Epithelial cell of alveolus of lung (primary cell): ENCODE measurements at places on chromosomes 5 and 9. TPM values are rescaled to one million over a fixed set of nuclear protein-coding genes. Genes with fewer than 3 reads are reported as not detected.

The IL9 gene
- not detected in 2 replicates for total RNA-seq

The HAVCR1 gene
- not detected in 2 replicates for total RNA-seq

The SHISAL2B gene
- total RNA-seq = 4.3 TPM in 1 of 2 replicates, not detected in the other

The FIBCD1 gene
- total RNA-seq = 4.7 and 30.7 TPM in 2 replicates

The CD274 gene
- 2.5 and 3.7 TPM in 2 replicates for total RNA-seq

The PRR7 gene
- 9.3 and 10.0 TPM in 2 replicates for total RNA-seq

The PHF24 gene
- 0.40 TPM in 1 of 2 replicates, not detected in the other for total RNA-seq

The TTC16 gene
- total RNA-seq = not detected in 2 replicates
